Anterior cingulate cortex (tissue), 58 donors: ENCODE measurements at places on chromosomes 3 and 15.
A peak's percentile ranks its signal among the peaks of the same experiment; 100 is the strongest.

DNA sequence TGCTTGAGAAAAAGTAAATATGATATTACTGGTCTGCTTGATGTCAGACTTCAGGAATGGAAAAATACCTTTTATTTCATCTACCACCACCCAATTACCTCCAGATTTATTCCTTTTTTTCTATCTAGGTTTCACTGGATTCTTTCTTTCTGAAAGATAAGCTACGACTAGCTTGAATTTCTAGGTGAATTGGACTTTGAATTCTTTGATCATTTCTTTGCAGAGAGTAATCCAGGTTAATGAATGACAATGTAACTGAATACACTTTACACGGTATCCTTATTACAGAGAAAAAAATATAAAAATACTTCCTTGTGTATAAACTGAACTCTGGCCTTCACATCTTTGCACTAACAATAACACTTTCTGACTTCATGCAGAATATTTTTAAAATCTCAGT, 59.5 kb upstream of the TRPC1 start:
- no peak for DNase-seq

GRCh38 chr3:140883428-140884040, 58.1 kb upstream of the SLC25A36 start:
- no peak for DNase-seq

GRCh38 chr3:163391407-163392181, 1686.7 kb downstream of the SI start:
- no peak for DNase-seq

DNA sequence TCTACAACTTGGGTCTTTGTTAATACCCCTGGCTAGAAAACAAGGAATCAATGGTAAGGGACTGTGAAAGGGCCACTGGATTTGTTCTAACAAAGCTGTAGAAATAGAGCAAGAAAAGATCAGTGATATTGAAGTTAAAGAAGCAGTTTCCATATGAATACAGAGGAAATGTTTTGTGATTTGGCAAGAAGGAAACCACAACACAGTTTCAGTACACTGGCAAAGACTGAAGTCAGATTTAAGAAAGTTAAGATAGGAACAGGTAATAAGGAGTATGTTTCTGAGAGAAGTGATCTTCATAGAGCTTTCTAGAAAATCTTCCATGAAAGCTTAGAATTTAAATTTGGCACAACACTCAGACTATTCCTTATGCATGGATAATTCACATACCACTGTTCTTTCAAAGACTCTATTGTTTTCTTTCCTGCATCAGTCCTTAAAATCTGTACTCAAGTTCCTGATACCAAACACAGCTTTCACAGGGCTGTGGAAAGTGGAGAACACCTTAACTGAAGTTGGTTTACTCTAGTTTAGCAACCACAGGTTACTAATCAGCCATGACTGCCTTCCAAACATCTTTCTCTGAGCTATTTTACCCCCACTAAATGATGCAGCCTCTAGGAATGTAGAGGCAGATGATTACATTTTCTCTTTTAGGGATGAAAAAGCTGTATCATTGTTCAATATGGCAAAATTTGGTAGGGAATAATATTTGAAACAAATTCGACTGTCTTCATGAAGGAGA, 32.4 kb upstream of the ALCAM start:
- no peak for DNase-seq

GRCh38 chr15:99439524-99439835, 126.3 kb upstream of the MEF2A start:
- DNase-seq, result no peak

DNA sequence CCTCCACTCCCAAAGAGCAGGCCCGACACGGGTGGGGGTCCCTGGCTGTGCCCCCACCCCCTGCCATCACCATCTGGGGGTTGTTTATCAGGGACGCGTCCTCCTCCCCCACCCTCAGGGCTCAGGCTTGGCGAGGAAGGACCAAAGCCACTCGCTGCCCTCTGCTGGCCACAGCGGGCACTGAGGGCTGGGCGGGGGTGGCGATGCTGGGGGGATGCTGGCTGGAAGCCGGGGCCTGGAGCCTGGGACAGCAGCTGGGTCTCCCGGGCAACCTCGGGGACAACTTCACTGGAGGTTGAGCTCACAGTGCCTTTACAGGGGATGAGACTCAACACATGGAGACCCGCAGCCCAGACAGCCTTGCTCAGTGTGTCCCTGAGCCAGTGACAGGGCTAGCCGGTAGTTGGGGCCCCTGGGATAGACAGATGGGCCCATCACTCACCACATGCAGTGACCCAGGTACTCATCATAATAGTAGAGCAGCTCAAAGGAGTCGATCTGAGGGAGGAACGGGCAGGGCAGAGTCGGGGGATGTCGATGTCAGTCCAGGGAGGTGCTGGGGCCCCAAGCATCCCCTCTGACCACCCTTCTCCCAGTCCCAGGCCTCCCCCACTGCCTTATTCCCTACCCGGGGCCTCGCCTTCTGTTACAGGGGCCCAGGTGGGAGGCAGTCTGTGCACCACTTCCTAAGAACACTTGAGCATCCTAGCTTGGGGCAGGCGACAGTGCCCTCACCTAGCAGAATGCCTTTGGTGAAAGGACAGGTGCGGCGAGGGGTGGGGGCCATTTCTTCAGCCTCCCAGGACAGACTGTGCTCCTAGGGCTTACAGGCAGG, 5.9 kb upstream of the CALML4 start:
- DNase-seq, result peak; percentile 75

GRCh38 chr3:127610105-127610504, 11.9 kb downstream of the MCM2 start:
- no peak for DNase-seq

GRCh38 chr3:187352581-187353575, 15.3 kb upstream of the RTP4 start:
- DNase-seq, result no peak

DNA sequence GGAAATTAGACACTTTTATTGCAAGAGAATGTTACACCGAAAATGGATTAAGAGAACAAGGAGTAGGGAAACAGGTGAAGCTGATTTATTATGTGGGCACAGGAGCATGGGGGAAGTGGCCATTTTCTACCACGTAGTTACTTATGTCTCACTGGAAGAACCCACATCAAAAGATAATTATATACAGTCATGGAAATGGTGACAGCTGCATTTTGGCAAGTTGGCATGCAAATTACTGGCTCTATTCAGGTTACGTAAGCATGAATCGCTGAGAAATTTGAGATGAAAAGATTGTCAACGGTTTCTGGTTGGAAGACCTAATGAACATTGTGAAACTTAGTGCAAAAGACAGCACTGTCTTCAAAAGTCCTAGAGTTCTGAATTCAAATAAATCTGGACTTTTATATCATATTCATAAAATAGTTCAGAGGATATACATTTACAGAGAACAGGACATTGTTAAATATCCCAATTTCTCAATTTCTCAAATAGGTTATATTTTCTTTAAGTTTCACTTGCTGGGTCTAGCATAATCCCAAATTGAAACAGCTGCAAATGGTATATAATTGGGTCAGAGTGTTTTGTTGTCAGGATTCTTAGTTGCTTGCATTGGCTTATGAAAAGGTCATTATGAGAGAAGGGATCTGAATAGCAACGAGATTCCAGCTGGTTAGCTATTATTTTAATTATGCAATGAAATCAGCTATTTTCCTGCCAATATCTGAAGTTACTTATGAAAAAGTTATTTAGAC, 567.8 kb downstream of the ZPLD1 start:
- DNase-seq, result no peak

- DNase-seq, result no peak
These were observed 42.0 kb downstream of the BFSP2 start for GRCh38 chr3:133441867-133442270.
